ENCODE measurements at places on chromosomes 4 and X.

- DNase-seq, result no peak
These were observed 162.2 kb downstream of the DCHS2 start for GRCh38 chr4:154329268-154329868.

- no peak for DNase-seq
These were observed 6.3 kb upstream of the SGMS2 start for GRCh38 chr4:107818301-107818910.

- no peak for DNase-seq
These were observed 1.6 kb downstream of the KDM6A start for GRCh38 chrX:44874420-44875184.

DNA sequence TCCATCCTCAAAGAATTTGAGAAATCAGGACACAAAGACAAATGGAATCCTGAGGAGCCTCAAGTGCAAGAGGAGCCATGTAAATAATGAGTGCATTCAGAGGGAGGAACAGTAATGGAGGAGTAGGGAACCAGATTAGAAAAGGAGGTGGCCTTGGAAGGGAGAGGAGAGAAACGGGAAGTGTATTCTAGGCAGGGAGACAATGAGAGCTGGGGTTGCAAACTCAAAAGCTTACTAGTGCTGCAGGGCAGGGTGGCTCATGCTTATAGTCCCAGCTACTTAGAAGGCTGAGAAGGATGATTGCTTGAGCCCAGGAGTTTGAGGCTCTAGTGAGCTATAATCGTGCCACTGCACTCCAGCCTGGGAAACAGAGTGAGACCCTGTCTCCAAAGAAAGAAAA is 113.2 kb upstream of the LSM6 start:
- no peak for DNase-seq

- DNase-seq, result no peak
These were observed 6.5 kb downstream of the BBS7 start for GRCh38 chr4:121863799-121864198.

GRCh38 chr4:76781698-76782595 is 116.0 kb downstream of the SOWAHB start:
- no peak for DNase-seq

DNA sequence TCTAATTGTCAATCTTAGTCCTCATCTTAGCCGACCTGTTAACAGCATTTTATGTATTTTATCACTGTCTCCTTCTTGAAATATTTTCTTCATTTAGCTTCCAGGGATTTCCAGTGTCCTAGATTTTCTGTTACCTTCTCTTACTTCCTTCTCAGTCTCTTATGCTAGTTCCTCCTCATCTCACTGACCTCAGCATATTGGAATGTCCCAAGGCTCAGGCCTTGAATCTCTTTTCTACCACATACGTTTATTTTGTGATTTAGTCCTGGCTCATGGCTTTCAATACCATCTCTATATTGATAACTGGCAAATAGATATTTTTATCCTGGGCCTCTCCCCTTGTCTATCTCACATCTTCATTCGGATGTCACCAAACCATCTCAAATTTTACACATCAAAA is 61.1 kb downstream of the IQCM start:
- no peak for DNase-seq

DNA sequence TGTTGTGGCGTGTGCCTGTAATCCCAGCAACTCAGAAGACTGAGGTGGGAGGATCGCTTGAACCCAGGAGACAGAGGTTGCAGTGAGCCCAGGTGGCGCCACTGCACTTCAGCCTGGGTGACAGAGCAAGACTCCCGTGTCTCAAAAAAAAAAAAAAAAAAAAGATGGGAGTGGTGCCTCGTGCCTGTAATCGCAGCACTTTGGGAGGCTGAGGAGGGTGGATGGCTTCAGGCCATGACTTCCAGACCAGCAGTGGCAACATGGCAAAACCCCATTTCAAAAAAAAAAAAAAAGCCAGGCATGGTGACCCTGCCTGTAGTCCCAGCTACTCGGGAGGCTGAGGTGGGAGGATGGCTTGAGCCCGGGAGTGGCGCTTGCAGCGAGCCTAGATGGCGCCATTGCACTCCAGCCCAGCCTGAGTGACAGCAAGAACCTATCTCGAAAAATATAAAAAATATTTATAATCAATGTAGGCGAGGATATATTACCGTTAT is 27.0 kb downstream of the EIF2S3 start:
- DNase-seq, result no peak

- DNase-seq, result no peak
These were observed 17.1 kb upstream of the ANXA3 start for GRCh38 chr4:78534286-78534955.

GRCh38 chr4:21097865-21098264 is 397.6 kb downstream of the PACRGL start:
- no peak for DNase-seq

GRCh38 chrX:130676861-130677260 is 226.1 kb downstream of the ENOX2 start:
- DNase-seq, result no peak

GRCh38 chr4:88865046-88865445 is 167.4 kb upstream of the NAP1L5 start:
- DNase-seq, result no peak

GRCh38 chr4:170011921-170012628 is 14.1 kb downstream of the MFAP3L start:
- DNase-seq, result no peak

GRCh38 chrX:8657883-8658282 is 74.1 kb downstream of the ANOS1 start:
- no peak for DNase-seq

GRCh38 chr4:7261087-7261486 is 68.7 kb downstream of the SORCS2 start:
- DNase-seq, result no peak

DNA sequence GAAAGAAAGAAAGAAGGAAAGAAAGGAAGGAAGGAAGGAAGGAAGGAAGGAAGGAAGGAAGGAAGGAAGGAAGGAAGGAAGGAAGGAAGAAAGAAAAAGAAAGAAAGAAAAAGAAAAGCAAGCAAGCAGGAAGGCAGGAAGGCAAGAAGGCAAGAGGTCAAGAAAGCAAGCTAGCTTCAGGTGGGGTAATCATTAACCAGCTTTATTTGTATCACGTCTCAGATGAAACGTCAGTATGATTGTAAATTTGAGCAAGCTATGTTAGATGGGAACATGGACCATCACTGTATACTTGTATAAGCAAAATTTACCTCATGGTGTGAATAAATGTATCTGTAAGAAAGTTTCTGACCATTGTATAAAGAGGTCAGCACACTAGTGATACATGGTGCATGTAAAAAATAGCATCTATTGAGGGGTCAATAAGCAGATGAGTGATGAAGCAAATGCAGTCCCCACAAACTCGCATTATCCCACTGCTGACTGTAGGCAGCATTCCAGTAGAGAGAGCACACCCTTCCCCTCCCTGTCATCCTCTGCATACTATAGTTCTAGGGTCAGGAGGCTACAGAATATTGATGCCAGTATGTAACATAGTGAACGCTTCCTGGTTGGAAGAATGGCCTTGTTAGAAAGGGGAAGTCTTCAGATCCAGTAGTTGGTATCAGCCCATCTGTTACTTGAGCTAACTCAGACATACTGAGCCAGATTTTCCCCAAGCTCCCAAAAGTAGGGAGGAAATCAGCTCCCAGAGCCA is 16.5 kb upstream of the KLHL34 start:
- DNase-seq, result no peak

DNA sequence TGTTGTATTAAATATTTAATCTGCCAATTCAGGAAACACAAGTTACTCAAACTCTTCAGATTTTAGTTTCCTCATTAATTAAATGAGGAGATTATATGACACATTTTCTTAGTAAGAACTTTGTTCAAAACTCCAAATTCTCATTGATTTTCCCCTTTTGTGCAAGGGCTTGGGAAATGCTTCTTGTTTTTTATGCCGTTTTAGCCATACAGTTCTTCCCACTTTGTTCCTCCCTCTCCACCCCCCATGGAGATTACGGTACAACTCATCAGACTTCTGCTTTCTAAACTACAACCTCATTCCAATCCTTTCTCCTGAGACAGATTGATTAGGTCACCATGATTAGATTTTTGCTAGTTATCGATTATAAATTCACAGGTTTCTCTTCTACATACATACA is 10.9 kb upstream of the BBS7 start:
- no peak for DNase-seq

GRCh38 chr4:156195914-156196313 is 242.2 kb upstream of the CTSO start:
- no peak for DNase-seq

DNA sequence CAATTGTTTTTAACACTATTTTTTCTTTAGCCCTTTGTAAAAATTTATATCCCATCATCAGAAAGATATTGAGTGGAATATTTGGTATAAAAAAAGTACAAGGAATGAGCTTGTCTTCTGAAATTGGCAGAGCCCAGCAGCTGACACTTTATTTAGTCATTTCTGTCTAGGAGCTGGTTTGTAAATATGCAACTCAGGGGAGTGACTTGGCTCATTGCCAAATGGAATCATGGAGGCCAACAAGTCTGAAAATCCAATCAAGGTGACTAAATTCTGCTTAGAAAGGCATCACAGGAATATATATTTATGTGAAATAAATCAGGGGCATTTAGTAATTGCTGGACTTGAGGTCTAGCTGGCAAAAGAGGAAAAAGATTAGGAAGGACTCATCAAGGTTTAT is 74.4 kb downstream of the OTC start:
- no peak for DNase-seq

GRCh38 chr4:56705966-56706365 is 24.9 kb upstream of the HOPX start:
- no peak for DNase-seq

GRCh38 chr4:101210331-101210730 is 137.0 kb downstream of the PPP3CA start:
- DNase-seq, result no peak

- DNase-seq, result no peak
These were observed 132.5 kb downstream of the TBCK start for GRCh38 chr4:106183551-106183950.

DNA sequence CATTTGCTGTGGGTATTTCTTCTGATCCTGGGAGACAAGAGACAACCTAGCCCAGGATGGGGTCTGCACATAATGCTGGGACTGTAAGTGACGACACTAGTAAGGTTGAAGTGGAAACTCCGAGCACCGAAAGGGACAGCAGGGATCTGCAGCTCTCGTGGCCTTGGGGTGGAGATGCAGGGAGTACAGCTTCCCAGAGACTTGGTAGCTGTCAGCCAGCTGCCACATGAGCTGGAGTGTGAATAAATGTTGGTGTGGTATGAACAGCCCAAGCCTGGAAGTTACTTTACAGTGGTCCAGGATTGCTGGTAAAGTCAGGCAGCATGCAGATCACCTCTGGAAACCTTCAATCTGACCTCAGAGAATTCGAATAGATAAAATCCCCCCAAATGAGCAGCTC is 97.6 kb downstream of the FAM193A start:
- no peak for DNase-seq

GRCh38 chr4:61407642-61408618 is 207.8 kb downstream of the ADGRL3 start:
- DNase-seq, result no peak

GRCh38 chr4:153223930-153224329 is 19.7 kb downstream of the TRIM2 start:
- DNase-seq, result no peak

GRCh38 chr4:168585168-168586091 is 88.6 kb downstream of the PALLD start:
- DNase-seq, result no peak

DNA sequence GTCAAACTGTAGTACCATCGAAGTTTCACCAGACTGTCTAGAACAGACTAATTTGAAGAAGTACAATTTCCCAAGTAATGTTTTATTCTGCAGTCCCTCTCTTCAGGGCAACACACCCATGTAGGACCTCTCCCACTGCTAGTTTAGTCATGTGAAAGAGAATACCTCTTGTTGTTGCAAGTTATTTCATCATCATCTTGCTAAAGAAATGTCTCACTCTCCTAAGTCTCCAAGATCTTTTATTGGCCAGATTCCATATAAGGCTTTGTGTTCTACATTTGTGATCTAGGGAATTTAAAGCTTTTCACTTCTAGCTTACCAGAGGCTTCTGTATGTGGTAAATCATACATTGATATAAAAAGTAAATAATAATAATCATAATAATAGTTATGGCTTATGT is 745.3 kb upstream of the MAGEB2 start:
- no peak for DNase-seq

GRCh38 chrX:150683536-150684146 is 9.6 kb upstream of the MTMR1 start:
- DNase-seq, result no peak

- no peak for DNase-seq
These were observed 47.1 kb upstream of the PCDH10 start for GRCh38 chr4:133102043-133102442.

DNA sequence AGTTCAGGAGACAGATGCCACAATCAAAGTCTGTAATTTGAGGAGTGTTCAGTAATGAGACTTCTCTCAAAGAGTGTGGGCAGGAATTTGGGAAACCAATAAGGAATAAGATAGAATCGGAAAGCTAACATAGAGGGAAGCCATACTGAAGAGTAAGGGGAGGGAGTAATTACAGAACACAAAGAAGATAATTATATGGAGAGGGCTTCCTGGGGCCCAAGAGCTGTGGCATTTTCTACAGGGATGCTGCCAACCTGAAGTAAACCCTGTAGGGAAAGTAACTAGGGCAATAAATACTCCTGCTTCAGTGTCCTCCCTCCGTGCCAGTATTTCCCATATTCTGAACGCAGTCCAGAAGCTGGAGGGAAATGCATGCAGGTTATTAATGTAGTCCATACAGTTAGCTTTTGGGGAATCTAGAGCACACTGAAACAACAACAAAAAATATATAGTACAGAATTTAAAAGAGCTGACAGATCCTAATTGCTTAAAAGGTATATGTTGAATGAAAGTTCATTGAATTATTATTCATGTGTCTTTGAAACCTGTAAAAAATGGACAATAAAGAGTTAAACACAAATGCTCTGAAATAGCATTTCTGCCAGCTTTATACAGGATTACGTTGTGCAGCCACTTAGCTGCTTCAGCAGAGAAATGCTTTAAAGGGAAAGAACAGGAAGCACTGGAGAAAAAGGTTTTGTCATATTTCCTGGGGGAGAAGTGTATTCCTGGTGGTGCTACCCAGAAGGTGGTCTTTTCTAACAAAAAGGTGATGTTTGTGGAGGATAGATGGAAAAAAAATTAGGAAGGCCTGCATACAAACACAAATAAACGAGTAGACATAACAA is 48.0 kb downstream of the CXXC4 start:
- no peak for DNase-seq

- no peak for DNase-seq
These were observed 45.0 kb upstream of the MXD4 start for GRCh38 chr4:2306773-2307410.

DNA sequence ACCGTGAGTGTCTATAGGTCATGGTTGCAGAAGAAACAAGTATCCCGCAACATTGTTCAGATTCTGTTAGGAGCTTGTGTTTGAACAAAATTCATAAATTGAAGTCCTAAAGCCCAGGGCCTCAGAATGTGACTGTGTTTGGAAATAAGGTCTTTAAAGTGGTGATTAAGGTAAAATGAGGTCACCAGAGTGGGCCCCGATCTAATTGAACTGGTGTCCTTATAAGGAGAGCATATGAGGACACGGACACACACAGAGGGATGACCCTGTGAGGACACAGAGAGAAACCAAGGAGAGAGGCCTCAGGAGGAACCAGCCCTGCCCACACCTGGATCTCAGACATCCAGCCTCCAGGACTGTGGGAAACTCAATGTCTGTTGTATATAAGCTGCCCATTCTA is 76.9 kb downstream of the DHRSX start:
- DNase-seq, result no peak
